A549 treated with RU486 at 1 μM for 4 hours (cell line): ENCODE measurements at places on chromosomes 3 and 15. TPM values are rescaled to one million over a fixed set of nuclear protein-coding genes. Genes with fewer than 3 reads are reported as not detected.

AP3B2 gene
- total RNA-seq, result 0.49 to 1.5 TPM (median 0.71 TPM) in 5 replicates

ARGFX gene
- not detected in 5 replicates for total RNA-seq

GP9 gene
- total RNA-seq, result not detected in 5 replicates

SLC28A2 gene
- total RNA-seq, result not detected in 5 replicates

PIERCE2 gene
- 1.8 to 4.8 TPM (median 4.3 TPM) in 5 replicates for total RNA-seq

COL8A1 gene
- total RNA-seq, result not detected in 5 replicates

SERPINI1 gene
- 1.8 to 4.0 TPM (median 2.6 TPM) in 5 replicates for total RNA-seq

CHD2 gene
- total RNA-seq, result 28.5 to 31.6 TPM (median 28.9 TPM) in 5 replicates

STAC gene
- total RNA-seq, result 1.8 to 2.9 TPM (median 2.5 TPM) in 5 replicates

GPR27 gene
- total RNA-seq, result 2.1 to 3.8 TPM (median 3.5 TPM) in 5 replicates

GANC gene
- 5.5 to 8.1 TPM (median 6.5 TPM) in 5 replicates for total RNA-seq

LRRC31 gene
- total RNA-seq, result not detected in 5 replicates

UBAP1L gene
- 0.48 to 1.3 TPM (median 0.99 TPM) in 5 replicates for total RNA-seq

LRRC3B gene
- not detected in 5 replicates for total RNA-seq

CFAP161 gene
- total RNA-seq, result not detected in 5 replicates

KLHL18 gene
- 13.4 to 20.8 TPM (median 19.0 TPM) in 5 replicates for total RNA-seq

SNTN gene
- not detected in 5 replicates for total RNA-seq

CALML4 gene
- 7.2 to 11.3 TPM (median 9.5 TPM) in 5 replicates for total RNA-seq
